Activated CD4-positive, alpha-beta T cell treated with anti-CD3 and anti-CD28 coated beads for 36 hours (primary cell): ENCODE measurements at places on chromosomes 11 and 22. TPM values are rescaled to one million over a fixed set of nuclear protein-coding genes. Genes with fewer than 3 reads are reported as not detected.

IGHMBP2 gene
- total RNA-seq, result 25.4 TPM

FXYD2 gene
- total RNA-seq, result 0.91 TPM

DNA sequence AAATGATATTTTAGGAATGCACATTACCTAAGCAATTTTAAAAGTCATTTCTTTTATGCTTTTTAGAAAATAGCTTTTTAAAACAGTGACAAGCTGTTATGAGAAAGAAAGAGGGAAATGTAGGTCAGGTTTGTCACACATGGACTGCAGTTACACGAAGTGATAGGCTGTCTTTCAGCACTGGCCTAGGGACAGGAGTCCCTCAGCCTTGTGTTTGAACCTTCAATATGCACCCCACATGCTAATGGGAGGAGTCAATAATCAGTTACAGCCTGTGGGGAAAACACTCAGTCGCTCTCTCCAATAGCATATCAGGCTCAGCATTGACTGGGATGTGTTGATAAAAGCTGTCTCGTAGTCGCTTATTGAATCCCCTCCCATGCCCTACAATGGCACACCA lies 45.8 kb downstream of the DNAJC24 start:
- no peak overlapping the region for H3K4me3 ChIP-seq
- H3K27me3 ChIP-seq, result no peaks in the 10 kb centered on the region

SLC35F2 gene
- 24.5 TPM for total RNA-seq

CSF2RB gene
- total RNA-seq, result 0.54 TPM

TMA7B gene
- total RNA-seq, result 1.1 TPM

DNA sequence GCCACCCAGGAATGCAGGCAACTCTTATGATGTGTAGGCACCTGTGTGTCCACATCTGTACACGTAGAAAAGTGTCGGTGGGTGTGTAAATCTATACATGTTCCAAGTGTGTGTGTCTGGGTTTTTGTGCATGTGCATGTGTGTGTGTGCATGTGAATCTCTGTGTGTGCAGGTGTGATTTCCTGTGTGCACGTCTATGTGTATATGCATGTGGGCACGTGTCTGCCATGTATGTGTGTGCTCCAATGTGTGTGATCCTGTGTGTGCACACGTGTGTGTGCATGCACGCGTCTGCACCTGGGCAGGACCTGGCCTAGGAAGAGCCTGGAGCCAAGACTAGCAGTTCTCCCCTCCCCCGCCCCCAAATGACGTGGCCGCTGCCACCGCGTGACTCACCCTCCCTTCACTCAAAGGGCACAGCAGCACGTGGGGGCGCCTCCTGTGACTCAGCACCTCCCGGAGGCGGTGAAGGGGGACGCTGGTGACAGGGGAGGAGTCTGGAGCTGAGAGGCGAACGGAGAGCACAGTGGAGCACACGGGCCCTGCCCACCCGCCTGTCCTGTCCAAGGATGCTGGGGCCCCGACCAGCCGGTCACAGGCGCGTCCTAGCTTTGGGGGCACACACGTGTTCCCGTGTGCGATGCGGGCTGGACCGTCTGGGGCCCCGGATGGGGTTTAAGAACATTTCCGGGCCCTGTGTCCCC lies 10.1 kb downstream of the PIM3 start:
- H3K36me3 ChIP-seq, result peaks cover 6% of the 10 kb centered on the region
- peaks cover 38% of the 10 kb centered on the region for H3K4me1 ChIP-seq
- H3K4me3 ChIP-seq, result no peak overlapping the region
- DNase-seq, result peak; percentile 99

FAM180B gene
- total RNA-seq, result 0.11 TPM

DNA sequence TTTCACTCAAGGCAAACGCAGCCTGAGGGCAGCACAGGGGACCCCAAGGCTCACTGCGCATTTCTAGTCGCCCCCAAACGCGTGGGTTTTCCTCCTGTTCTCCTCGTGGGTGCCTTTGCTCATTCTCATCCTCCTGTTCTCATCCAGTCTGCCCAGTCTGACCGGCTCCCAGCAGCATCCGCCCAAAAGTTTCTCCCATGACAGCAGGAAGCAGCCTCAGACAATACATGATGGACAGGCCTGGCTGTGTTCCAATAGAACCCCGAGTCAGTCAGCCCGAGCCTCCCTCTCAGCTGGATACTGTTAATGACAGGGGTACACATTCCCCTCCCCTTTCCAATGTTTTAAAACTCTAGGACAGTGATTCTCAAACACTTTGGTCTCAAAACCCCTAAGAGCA lies 22.5 kb upstream of the KRTAP5-7 start:
- H3K4me3 ChIP-seq, result no peak overlapping the region
- peaks cover 43% of the 10 kb centered on the region for H3K36me3 ChIP-seq
- DNase-seq, result no peak
- no peak overlapping the region for H3K27ac ChIP-seq
- no peaks in the 10 kb centered on the region for H3K27me3 ChIP-seq

DNA sequence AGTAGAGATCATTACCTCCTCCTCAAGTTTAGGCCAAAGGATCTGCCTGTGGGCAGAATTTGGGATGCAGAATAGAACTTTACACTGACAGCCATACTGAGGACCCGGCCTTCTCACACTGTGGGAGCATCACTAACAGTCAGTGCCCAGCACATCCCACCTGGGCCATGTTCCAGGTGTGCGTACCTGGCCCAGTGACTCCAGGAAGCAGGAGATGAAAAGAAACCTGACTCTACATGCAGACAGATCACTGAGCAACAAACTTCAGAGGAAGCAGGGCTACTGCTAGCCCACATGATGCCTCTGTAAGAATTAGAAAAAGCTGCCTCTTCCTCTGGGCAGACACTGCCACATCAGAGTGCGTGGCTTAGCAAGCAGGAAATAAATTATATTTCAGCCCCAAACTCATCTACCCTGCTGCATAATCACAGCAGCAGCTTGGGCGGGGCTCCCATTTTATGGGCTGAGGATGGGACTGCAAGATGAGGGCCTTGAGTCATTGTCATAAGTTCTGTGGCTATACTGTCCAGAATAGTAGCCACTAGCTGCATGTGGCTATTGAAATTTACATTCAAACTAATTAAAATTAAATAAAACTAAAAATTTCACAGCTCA lies 6.0 kb upstream of the LMO2 start:
- H3K27ac ChIP-seq, result no peak overlapping the region
- no peak for DNase-seq
- H3K4me1 ChIP-seq, result peaks cover 21% of the 10 kb centered on the region
- H3K36me3 ChIP-seq, result no peaks in the 10 kb centered on the region
- no peak overlapping the region for H3K4me3 ChIP-seq
- peaks cover 71% of the 10 kb centered on the region for H3K27me3 ChIP-seq

DNA sequence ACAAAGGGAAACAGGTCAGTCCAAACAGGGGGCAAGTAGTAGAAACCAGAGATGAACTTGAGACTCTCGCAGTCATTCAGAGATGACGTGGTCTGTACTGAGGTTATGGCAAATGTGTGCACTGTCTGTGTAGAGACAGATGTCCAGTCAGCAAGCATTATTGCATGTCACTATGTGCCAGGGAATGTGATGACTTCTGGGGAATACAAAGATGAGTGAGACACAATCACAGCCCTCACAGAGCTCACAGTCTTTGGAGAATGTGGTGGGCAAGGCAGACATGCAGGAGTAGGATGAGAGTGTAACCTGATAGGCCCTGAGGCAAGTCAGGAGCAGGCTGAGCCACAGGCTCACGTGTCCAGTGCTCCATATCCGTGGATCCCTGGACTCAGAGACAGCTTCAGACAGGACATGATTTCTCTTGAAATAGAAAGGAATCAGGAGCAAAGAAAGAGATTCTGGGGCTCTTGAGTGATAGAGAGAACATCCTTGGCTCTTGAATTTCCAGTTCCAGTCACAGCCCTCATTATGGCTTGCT lies 550.7 kb downstream of the ETS1 start:
- no peak overlapping the region for H3K4me3 ChIP-seq
- no peaks in the 10 kb centered on the region for H3K27me3 ChIP-seq
- DNase-seq, result no peak
- no peaks in the 10 kb centered on the region for H3K36me3 ChIP-seq
- H3K4me1 ChIP-seq, result peaks cover 29% of the 10 kb centered on the region

DNA sequence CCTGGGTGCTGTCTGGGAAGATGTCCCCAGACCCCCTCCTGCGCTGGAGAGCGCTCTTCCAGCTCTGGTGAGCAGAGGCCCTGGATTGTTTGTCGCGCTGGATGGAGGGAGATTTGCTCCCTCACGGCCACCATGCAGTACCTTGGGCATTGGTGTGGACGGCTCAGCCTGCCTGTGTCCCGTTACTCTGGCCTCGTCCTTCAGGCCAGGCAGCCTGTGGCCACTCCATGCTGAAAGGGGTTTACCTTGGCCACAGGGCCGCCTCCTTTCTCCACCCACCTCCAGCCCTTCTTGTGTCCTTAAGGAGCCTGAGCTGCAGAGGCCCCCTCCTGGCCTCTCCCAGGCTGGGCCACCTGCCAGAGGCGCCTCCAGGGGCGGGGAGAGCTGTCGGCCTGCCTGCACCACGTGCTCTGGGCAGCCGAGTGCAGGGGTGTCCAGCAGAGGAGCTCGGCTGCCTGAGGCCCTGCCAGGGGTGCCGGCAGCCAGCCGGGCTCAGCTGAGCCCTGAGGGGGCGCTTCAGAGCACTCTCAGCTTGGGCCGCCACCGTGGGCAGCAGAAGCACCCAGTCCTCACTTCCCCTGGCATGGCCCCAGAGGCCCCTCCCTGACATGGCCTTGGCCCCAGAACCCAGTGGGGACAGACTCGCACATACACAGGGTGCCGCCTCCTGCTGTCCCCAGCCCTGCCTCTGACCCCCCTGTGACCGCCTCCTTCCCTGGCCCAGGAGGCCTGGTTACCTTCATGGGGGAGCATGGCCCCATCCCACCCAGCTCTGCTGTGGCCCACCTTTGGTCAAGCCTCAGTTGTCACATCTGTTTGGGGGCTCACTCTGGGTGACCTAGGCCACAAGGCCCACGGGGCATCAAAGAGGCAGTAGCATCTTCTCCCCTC lies 3.4 kb downstream of the CCND1 start:
- H3K4me3 ChIP-seq, result no peak overlapping the region
- peaks cover 12% of the 10 kb centered on the region for H3K4me1 ChIP-seq
- H3K36me3 ChIP-seq, result no peaks in the 10 kb centered on the region
- no peak for DNase-seq
- peaks cover 18% of the 10 kb centered on the region for H3K27me3 ChIP-seq
- peak overlapping the region; percentile 25 for H3K27ac ChIP-seq

ABCC8 gene
- not detected for total RNA-seq

DNA sequence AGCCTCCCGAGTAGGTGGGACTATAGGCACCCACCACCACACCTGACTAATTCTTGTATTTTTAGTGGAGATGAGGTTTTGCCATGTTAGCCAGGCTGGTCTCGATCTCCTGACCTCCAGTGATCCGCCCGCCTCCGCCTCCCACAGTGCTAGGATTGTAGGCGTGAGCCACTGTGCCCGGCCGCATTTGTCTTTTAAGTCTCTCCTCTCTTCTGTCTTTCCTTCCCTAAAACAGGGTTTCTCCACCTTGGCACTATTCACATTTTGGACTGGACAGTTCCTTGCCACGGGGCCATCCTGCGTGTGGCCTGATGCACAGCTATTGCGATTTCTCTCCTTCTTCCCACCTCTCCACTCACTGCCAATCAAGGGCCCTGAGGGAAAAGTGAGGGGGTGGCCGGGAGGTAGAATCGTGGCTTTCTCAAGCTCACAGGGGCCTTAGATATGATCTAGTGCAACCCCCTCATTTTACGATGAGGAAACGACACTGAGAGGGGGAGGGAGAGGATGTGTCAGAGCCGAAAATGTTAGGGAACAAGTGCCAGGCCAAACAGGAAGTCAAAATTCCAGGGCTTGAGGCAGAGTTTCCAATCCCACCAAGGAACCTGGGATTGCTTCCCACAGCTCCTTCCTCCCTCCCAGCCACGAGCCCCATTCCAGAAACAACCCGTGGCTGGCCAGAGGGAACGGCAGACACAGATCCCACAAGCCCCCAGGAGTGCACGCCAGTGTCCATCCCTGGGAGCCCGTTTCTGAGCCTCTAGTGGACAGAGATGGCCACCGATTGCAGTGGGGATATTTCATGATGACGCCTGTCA lies 21.2 kb downstream of the SCGB1A1 start:
- no peaks in the 10 kb centered on the region for H3K27me3 ChIP-seq
- DNase-seq, result no peak
- peaks cover 12% of the 10 kb centered on the region for H3K4me1 ChIP-seq
- no peaks in the 10 kb centered on the region for H3K36me3 ChIP-seq

DNA sequence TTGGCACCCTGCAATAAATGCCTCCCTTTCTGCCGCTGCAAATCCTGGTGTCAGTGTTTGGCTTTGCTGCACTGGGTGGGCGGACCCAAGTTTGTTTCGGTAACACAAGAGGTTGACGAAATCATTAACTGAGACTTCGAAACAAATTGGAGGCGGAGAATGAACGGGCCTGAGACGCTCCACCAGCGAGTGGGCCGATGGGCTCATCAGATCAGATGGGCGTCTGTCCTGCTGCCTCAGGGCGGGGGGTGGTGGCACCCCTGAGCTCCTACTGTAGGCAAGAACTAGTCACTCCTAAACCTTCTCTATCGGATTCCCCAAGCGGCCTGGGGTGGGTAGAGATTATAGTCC lies 918 bp upstream of the CAPN5 start:
- peaks cover 4% of the 10 kb centered on the region for H3K4me1 ChIP-seq
- H3K4me3 ChIP-seq, result peak overlapping the region; percentile 75
- peak; percentile 43 for DNase-seq
- peak overlapping the region; percentile 78 for H3K27ac ChIP-seq
- H3K36me3 ChIP-seq, result no peaks in the 10 kb centered on the region
- no peaks in the 10 kb centered on the region for H3K27me3 ChIP-seq

DNA sequence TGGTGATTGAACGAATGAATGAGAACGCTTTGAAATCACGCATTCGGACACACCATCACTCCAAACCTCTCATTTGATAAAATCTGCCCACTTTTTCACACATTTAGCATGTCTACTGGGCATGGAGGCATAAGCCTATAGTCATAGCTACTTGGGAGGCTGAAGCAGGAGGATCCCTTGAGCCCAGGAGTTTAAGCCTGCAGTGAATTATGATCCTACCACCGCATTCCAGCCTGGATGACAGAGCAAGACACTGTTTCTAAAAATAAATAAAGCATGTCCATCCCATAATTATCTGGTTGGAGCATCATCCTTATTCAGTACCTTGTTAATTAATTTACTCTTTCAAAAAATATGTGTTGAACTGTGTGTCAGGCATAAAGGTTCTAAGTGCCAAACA lies 3.3 kb upstream of the PICALM start:
- H3K4me3 ChIP-seq, result no peak overlapping the region
- H3K4me1 ChIP-seq, result peaks cover 13% of the 10 kb centered on the region
- no peak overlapping the region for H3K27ac ChIP-seq
- no peak for DNase-seq
